Hypothalamus (tissue), 51 donors: ENCODE measurements at places on chromosomes 4 and X.

GRCh38 chr4:56803471-56803870 lies 18.0 kb downstream of the SPINK2 start:
- DNase-seq, result no peak

- no peak for DNase-seq
Measured at GRCh38 chrX:110136136-110136535, 133.2 kb downstream of the TMEM164 start.

- no peak for DNase-seq
Measured at GRCh38 chrX:12137951-12138360, 317 bp upstream of the FRMPD4 start.

DNA sequence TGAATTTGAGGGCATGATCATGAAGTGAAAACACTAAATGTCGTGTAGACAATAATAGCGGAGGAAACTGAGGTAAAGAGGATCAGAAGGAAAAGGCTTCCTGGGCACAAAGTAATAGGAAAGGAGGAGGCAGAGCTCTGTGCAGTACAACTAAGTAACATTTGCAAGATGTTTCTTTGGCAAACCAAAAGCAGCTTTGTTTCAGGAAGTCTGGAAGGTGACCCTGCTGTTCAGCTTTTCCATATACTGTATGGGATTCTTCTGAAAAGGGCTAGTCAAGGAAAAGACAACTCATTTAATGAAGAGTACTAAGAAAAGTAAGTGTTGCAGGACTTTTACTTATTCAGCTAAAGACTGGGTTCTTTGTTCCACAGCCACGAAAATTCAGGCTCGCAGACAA lies 463.1 kb downstream of the PCDH7 start:
- DNase-seq, result no peak

DNA sequence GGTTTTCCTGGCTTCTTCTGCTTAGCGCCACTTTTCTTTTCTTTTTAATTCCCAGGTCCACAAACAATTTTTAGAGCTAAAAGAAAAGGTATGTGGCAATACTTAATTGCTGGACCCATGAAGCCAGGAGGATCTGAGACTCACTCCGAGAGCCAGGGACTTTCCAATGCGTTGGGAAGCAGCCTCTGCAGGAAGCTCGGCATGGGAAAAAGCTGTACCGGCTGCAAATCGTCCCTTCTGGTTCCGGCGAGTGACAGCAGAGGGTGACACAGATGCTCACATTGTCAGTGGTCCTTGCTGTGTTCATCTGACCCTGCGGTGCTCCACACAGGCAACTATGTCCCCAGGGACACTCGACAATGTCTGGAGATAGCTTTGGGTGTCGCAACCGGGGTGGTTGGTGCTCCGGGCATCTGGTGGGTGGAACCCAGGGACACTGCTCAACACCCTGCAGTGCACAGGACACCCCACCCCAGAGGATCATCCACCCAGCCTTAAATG lies 164.0 kb downstream of the PRKX start:
- DNase-seq, result no peak

GRCh38 chrX:22164770-22165388 lies 107.8 kb upstream of the CBLL2 start:
- no peak for DNase-seq

DNA sequence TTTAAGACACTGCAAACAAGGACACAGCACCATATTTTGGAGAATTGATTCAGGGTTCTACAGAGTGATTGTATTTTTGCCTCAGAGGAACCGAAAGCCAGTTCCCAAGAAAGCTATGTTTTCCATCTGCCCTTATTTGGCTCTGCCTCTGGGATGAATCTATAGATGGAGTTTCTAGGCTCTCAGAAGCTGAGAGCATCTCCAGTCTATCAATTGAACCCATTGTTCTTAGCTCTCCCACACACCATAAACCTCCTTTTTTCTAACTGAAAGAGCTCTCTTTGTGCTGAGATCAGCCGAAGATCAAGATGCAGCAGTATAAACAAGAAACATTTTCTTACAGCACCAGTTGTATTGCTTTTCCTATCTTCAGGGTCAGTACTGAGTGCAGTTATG lies 16.9 kb downstream of the PLP1 start:
- DNase-seq, result no peak

- DNase-seq, result no peak
Measured at GRCh38 chr4:45350438-45350837, 624.1 kb upstream of the GNPDA2 start.

- no peak for DNase-seq
Measured at GRCh38 chrX:24890677-24891076, 125.1 kb downstream of the ARX start.

DNA sequence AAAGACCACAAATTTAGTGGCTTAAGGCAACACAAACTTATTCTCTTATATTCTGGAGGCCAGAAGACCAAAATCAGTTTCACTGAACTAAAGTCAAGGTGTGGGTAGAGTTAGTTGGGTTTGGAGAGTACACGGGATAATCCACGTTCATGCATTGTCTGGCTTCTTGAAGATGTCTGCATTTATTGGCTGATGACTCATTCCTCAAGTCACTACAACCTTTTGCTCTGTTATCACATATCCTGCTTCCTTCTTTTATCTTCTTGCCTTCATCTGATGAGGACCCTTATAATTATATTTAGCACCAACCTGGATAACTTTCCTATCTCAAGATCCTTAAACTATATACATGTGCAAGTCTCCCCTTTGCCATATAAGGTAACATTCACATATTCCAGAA lies 590.0 kb downstream of the FSTL5 start:
- no peak for DNase-seq

DNA sequence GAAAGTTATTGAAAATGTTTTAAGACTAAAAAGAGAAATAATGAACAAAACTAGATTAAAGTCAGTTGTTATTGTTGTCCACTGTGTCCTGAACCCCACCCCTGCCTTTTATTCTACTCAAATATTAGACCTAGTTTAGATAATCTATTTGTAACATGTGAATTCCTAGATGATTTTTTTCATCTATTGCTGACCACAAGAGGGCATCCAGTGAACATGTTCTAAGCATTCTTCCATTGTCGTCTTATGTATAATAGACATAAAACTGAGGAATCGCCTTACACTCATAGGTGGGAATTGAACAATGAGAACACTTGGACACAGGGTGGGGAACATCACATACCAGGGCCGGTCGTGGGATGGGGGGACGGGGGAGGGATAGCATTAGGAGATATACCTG lies 36.4 kb upstream of the HPRT1 start:
- DNase-seq, result no peak

DNA sequence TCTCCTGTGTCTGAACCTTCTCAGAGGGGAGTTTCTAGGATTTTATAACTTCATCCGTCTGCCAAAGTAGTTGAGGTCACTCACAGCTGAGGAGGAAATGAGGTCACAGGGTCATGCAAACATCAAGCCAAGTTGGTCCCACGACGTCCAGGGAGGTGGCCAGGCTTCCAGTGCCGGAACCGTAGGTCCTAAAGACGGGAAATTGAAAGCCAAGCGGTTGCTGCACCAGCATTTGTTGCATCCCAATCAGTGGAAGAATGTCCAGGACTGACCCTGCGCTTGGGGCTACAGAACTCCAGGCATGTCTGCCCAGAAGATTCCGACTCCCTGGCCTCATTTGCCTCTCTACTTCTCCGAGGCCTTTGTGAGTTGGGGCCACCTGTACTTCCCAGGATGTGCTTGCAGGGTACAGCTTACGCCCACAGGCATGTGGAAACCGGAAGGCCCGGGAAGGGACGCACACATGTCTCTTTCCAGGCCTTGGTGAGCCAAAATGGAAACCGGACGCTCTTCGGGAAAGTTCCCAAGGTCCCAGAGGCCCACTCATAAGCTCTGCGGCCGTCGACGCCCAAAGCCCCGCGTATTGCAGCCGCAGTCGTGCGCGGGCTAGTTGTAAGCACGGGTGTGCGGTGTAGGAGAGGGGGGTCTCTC lies 9.3 kb downstream of the PRDM8 start:
- no peak for DNase-seq

- no peak for DNase-seq
Measured at GRCh38 chrX:135522878-135523693, 2.6 kb downstream of the INTS6L start.

DNA sequence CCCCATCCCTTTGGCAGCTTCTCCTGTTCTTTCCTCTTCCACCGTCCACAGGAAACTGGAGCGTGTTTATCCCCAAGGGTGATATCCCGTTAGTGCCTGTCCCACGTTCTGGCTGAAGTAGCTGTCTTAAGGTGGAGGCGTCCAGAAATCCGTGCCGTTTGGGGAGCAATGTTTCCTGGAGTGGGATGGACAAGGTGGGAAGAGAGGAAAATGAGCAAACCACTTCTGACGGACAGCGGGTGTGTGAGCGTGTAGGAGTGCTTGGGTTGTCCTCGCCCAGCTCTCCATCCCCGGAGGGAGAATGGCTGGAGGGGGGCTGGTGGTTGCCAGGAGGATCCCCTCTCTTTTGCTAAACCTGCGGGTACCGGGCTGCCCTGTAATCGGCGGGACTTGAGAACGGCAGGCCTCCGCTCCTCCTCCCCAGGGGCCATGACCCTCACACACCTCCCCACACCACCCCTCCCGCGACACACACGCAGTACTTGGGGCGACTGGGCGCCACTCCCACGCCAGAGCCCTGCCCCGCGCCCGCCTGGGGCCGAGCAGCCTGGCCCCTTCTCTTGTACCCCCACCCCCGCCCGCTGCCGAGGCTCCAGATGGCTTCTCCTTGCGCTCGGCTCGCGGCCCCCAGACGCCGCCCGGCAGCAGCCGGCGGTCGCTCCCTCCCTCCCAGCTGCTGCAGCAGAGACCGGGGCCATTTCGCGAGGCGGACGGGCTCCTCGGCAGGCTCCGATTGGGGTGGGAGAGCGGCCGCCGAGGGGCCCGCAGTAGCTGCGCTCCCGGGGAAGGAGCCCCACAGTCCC lies 13.9 kb upstream of the PRDM8 start:
- DNase-seq, result no peak

DNA sequence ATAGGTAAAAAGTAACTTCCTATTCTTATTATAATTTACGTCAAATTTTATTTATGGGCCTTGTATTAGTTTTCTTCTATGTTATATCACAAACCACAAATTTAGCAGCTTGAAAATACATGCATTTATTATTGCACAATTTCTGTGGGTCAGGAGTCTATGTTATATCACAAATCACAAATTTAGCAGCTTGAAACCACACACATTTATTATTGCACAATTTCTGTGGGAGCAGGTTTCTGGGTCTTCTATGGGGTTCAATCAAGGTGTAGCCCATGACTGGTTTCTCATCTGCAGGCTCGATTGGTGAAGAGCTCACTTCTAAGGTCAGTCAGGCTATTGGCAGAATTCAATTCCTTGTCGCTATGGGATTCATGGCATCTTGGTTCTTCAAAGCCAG lies 332.7 kb upstream of the HAND2 start:
- no peak for DNase-seq

- DNase-seq, result no peak
Measured at GRCh38 chrX:639151-639550, 8.6 kb downstream of the SHOX start.

GRCh38 chr4:181820553-181820952 lies 422.6 kb upstream of the TENM3 start:
- no peak for DNase-seq

GRCh38 chr4:10643600-10644425 lies 40.8 kb downstream of the CLNK start:
- no peak for DNase-seq

DNA sequence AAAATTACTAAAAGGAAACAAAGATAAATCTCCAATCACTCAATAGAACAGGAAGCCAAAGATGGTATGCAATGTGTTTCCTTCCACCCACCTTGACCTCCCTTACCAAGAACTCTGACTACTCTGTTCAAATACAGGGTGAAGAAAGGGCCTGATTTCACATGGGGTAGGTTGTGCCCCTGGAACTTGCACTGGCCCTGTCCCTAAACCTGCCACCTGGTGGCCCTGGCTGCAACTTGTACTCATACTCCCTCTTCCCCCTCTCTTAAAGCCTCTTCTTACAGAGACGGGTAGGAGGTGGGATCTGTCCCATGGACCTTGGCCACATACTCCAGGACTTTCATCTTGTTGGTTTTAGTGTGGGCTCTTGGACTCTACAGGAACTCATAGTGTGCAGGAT lies 17.3 kb upstream of the TMEM185A start:
- DNase-seq, result no peak

DNA sequence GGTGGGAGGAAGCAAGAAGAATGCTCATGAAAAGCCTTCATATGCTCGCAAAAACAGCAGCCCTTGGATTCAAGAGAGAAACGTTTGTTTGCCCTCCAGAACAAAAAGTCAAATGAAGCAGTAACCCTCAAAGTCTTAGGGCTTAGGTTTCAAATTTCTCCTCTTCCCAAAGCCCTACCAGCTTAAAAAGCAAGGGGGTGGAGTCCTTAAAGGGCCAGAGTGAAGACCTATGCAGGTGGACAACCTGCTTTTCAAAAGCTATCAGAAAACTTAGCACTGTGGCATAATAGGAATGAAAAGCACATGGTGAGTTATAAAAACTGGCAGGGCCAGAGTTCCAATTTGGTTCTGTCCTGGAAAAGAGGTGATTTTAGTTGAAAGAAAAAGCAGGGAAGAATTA lies 253.3 kb downstream of the NAP1L3 start:
- no peak for DNase-seq
